ENCODE measurements at places on chromosomes 5 and 9. TPM values are rescaled to one million over a fixed set of nuclear protein-coding genes. Genes with fewer than 3 reads are reported as not detected.

The EGFLAM gene
- not detected for total RNA-seq

The HSPA9 gene
- total RNA-seq = 214 TPM

The KCNIP1 gene
- not detected for total RNA-seq

The CCDC192 gene
- not detected for total RNA-seq

The JAKMIP2 gene
- 8.9 TPM for total RNA-seq

The ACTBL2 gene
- total RNA-seq = not detected

The TMEM38B gene
- total RNA-seq = 6.4 TPM

The ZNG1C gene
- total RNA-seq = 33.5 TPM

The PHF2 gene
- total RNA-seq = 22.1 TPM

The GRIN1 gene
- not detected for total RNA-seq

The TAS2R1 gene
- total RNA-seq = not detected

The TLX3 gene
- total RNA-seq = not detected

The LCN6 gene
- not detected for total RNA-seq
